ENCODE measurements at places on chromosomes 5 and 9.
A peak's percentile ranks its signal among the peaks of the same experiment; 100 is the strongest.

GRCh38 chr5:116616876-116617275, 42.3 kb upstream of the SEMA6A start:
- DNase-seq, result no peak

DNA sequence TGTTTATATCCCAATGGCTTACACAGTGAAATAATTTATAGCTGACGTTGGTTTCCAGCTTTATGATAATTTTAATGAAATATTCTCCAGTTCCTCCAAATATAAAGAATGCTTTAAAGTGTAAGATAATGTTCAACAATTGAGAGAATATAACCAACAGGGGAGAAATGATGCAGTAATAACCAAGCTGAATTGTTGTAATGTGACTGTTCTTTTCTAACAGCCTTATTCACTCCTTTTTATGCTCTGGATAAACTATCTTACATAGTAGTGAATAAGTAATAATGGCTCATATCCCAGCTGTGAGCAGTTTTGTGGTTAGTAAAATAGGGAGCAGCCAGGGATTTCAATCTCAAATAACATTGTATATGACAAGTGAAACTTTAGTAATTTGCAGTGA, 2348.7 kb upstream of the ACO1 start:
- DNase-seq, result no peak

DNA sequence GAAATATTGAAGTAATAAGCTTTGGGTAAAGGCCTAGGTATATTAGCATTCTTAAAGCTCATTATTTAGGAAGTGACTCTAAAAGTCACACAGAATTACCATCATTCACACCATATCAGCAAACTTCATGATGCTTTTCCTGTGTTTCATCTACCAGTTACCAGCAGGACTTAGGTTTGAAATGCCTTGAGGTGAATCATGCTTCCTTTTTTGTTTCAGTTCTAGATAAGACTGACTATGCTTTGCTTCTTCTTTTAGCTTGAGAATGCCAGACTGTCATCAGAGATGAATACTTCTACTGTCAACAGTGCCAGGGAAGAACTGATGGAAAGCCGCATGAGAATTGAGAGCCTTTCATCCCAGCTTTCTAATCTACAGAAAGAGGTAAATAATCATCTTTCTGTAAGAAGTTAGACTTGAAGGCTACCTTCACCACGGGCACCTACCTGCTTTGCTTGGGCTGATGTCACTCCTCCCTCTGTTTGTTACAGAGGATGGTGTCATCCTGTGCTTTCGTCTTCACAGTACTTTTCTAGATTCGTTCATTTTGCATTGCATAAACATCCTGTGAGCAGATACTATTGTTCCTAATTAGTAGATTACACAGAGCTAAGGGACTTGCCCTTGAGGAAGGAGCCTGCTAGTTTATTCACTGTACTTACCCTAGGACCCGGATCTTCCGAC, 34.7 kb downstream of the LMNB1 start:
- peak; percentile 33 for DNase-seq

- DNase-seq, result no peak
These were observed 195.3 kb downstream of the BNC2 start for GRCh38 chr9:16675131-16675530.

DNA sequence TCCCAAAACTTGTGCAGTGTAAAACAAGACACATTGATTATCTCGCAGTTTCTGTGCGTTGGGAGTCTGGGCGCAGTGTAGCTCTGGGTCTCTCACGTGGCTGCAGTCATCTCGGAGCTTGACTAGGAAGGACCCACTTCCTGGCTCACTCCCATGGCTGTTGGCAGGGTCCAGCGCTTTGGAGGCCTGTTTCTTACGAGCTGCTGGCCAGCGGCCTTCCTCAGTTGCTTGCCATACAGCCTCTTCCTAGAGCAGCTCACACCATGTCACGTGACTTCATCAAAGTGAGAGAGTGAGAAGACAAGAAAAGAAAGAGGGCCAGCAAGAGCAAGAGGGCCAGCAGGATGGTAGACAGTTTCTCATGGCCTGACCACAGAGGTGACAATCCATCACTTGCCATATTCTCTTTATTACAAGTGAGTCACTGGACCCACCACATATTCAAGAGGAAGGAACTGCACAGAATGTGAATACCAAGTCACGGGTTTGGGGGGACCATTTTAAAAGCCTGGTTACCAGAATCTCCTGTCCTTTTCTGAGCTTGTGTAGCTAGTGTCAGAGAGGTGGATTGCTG, 36.2 kb downstream of the MCCC2 start:
- no peak for DNase-seq

- DNase-seq, result no peak
These were observed 10.2 kb upstream of the AUH start for GRCh38 chr9:91371894-91372293.

DNA sequence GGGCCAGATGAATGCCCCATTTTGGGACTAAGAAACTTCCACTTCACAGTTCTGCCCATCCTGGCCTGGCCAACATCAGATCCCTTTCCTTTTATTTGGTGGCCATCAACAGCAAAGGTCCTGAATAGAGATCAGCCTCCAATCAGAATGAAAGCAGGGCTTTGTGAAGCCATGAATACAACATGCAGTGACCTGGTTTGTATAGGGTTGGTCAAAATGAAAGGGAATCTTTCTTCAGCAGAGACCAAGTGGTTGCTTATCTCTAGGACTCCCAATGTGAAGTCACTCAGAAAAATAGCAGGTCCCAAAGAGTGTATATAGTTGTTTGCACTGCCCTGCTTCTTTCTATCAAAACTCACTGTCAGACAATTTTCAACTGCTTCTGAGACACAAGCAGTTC, 113.9 kb upstream of the SLC12A2 start:
- no peak for DNase-seq

DNA sequence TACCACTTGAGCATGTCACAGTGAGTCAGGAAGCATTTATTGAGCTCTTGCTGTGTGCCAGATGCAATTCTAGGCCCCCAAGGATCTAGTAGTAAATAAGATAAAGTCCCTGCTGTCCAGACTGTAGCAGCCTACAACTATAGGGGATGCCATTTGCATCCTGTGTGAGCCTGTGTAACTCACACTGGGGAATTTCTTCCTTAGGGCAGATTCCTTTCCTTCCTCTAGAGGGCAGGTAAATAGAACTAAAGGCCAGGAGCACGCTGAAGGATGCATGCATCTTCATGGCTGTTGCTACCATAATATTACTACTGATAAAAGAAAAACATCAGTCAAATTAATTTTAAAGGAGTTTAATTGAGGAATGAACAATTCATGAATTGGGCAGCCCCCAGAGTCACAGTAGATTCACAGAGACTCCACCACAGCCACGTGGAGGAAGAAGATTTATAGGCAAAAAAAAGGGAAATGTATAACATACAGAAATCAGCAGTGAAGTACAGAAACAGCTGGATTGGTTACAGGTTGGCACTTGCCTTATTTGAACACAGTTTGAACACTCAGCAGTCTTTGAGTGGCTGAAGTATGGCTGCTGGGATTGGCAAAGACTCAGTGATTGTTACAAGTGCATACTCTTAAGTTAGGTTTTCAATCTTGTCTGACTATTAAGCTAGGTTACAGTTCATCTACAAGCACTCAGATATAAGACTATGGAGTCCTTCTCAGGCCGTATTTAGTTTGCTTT, 98.9 kb downstream of the ACTL7B start:
- DNase-seq, result no peak

DNA sequence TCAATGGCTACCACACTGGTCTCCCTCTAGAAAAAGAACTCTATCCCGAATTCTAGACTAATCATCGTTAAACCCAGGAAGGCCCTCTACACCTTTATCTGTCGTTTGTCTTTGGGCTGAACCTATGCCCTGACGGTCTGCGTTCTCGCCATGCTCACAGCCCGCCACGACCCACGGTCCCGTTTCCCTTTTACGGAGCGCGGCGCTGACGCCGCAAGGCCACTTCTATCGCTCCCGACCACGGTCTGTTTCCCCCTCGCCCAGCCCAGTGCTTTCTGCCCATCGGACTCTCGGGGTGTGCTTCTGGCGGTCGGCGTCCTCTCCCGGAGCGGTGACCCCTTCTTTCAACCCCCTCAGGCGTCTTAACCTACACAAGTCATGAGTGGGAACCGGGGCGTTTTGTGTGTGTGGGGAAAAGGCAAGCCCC, 974 bp downstream of the C9orf40 start:
- DNase-seq, result peak; percentile 54

GRCh38 chr9:37425298-37425752, 2.8 kb downstream of the GRHPR start:
- no peak for DNase-seq

- no peak for DNase-seq
These were observed 2.4 kb downstream of the SURF6 start for GRCh38 chr9:133333566-133333965.

GRCh38 chr5:94345257-94345656, 273.1 kb downstream of the KIAA0825 start:
- DNase-seq, result no peak

DNA sequence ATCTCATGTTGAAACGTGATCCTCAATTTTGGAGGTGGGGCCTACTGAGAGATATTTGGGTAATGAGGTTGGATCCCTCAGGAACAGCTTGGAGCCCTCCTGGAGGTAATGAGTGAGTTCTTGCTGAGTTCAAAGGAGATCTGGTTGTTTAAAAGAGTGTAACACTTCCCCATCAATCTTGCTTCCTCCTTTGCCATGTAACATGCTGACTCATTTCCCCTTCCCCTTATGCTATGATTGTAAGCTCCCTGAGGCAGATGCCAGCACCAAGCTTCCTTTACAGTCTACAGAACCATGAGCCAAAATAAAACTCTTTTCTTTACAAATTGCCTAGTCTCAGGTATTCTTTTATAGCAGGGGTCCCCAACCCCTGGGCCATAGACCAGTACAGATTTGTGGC, 352.3 kb downstream of the SLCO4C1 start:
- no peak for DNase-seq

DNA sequence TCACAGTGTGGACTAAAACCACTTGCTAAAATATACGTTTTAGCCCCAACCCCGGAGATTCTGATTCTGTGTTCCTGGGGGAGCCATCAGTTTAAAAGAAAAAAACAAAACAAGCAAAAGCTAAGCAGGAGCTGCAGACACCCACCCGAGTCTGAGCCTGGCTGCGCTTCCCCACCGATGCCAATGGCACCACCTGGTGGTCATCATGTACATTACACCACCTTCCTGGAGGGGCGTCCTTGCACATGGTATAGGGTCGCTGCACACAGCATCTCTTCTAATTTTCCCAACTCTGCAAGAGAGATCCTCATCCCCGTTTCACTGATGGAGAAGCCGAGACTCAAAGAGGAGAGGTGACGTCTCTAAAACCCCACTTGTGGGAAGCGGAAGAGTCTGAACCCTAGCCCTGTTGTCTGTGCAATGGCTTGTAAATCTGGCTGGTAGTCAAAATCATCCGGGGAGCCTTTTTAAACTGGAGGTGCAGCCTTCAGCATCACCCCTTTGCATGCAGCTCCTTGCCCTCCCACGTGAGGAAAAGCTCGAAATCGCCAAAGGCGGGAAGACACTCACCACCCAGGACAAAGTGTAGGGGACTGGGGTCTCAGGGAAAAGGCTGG, 23.1 kb upstream of the CNOT6 start:
- DNase-seq, result peak; percentile 50

- DNase-seq, result no peak
These were observed 50.7 kb upstream of the UBAC1 start for GRCh38 chr9:136011703-136012496.

- DNase-seq, result no peak
These were observed 65.0 kb upstream of the IER5L start for GRCh38 chr9:129242971-129243561.

GRCh38 chr5:139796061-139796806, 626 bp downstream of the PSD2 start:
- DNase-seq, result no peak

GRCh38 chr5:39177631-39177964, 41.8 kb downstream of the FYB1 start:
- no peak for DNase-seq

DNA sequence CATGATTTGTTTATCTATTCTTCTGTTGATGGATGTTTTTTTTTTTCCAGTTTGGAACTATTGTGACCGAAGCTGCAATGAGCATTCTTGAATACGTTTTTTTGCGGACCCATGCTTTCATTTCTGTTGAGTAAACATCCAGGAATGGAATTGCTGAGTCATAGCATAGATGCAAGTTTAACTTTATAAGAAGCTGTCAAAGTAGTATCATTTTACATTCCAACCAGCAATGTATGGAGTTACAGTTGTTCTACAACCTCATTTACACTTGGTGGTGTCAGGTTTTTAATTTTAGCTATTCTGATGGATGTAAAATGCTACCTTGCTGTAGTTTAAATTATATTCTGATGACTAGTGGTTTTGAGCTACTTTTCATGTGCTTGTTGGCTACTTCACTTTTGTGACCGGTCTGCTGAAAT, 49.0 kb downstream of the NPR3 start:
- no peak for DNase-seq

- no peak for DNase-seq
These were observed 468.4 kb downstream of the ZSWIM6 start for GRCh38 chr5:61800450-61800849.

GRCh38 chr5:146365618-146366017, 27.0 kb downstream of the POU4F3 start:
- DNase-seq, result no peak

- DNase-seq, result no peak
These were observed 369.9 kb downstream of the DNAH5 start for GRCh38 chr5:13574574-13574973.

GRCh38 chr5:163347671-163348070, 89.7 kb upstream of the CCNG1 start:
- peak; percentile 33 for DNase-seq

DNA sequence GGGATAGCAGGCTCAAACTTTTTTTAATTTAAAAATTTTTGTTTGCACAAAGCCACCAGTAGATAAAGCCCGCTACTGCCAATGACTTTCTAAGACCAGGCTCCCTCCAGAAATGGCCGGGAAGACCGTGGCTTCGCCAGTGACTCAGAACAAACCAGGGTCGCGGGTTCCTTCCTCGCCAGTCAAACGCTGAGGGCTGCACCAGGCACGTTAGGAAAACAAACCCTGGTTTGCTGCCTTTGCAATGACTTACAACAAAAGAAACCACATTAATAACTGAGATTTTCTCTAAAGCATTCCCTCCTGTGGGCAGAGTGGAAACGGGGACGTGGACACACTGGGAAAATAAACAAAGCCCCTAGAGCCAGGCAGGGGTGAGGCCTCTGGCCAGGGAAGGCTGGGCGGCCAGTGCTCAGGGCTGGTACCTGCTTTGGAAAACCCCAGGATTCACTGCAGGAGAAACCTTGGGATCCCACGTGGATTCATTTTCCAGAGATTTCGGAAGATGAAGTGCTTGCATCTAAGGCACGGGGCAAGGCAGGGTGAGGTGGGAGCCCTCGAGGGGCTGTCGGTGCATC, 3.8 kb downstream of the PRRX2 start:
- no peak for DNase-seq

GRCh38 chr5:124240732-124241131, 505.7 kb downstream of the ZNF608 start:
- DNase-seq, result no peak

DNA sequence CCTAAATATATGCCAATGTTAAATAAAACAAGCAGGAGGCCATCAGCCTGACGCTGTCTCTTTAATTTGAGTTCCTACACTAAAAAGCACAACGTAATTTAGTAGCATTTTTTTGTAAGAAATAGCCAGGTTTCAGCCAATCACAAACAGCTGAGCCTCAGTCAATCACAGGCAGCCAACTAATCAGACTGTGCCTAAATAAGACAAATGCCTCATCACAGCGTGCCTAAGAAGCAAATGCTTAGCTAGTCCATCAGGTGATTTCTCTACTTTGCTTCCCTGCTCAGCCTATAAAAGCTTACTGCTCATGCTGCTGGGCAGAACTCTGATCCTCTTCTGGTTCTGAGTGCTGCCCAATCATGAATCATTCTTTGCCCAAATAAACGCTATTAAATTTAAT, 38.3 kb upstream of the RORB start:
- DNase-seq, result no peak

GRCh38 chr5:10724781-10725507, 36.1 kb downstream of the DAP start:
- DNase-seq, result no peak

- no peak for DNase-seq
These were observed 60.7 kb upstream of the ITGA1 start for GRCh38 chr5:52727020-52727419.
